RPMI7951 (cell line): ENCODE measurements at places on chromosomes 2 and 18. TPM values are rescaled to one million over a fixed set of nuclear protein-coding genes. Genes with fewer than 3 reads are reported as not detected.

DNA sequence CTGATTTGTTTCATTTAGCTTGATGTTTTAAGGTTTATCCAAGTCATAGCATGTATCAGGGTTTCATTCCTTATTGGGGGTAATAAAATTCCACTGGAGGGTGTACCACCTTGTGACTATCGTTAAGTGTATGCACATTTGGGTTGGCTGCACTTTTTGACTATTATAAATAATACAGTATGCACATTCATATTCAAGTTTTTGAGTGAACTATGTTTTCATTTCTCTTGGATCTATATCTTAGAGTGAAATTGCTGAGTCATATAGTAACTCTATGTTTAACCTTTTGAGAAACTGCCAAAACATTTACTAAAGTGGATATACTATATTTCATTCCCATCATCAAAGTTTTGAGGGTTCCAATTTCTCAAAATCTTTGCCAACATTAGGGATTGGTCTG is 952.7 kb downstream of the TDRD15 start:
- no peak for DNase-seq

Gene SERPINB10
- total RNA-seq, result 0.10 and 0.60 TPM in 2 replicates

GRCh38 chr2:28717339-28717758 is 34.3 kb upstream of the PPP1CB start:
- peak; percentile 97 for DNase-seq

DNA sequence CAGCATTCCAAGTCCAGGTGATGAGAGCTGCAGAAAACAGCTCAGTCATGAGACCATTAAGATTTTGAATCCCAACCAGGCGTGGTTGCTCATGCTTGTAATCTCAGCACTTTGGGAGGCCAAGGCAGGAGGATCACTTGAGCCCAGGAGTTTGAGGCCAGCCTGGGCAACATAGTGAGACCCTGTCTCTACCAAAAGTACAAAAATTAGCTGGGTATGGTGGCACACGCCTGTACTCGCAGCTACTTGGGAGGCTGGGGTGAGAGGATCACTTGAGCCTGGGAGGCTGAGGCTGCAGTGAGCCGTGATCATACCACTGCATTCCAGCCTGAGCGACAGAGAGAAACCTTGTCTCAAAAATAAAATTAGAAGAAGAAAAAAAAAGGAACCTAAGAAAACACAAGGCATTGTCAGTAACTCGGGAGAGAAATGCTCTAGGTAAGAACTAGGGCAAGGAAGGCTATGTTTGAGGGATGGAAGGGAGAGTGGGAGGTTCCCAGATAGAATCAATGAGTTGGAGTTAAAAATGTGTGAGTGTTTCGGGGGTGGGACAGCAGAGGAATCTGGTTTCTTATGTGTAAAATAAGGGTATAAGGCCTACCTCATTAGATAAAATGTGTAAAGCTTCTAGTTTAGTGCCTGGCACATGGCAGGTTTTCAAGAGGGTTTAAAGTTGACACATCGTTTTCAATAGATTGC is 23.3 kb upstream of the MTA3 start:
- DNase-seq, result no peak

- DNase-seq, result no peak
Measured at GRCh38 chr2:60104514-60105505, 448.6 kb downstream of the BCL11A start.

Gene SCN3A
- total RNA-seq, result 0.36 TPM in 1 of 2 replicates, not detected in the other

Gene ABCG5
- not detected in 2 replicates for total RNA-seq
